ENCODE measurements at places on chromosomes 3 and 15.
A peak's percentile ranks its signal among the peaks of the same experiment; 100 is the strongest.

- no peak for DNase-seq
Observed at GRCh38 chr3:131550562-131551465, 48.0 kb upstream of the MRPL3 start.

DNA sequence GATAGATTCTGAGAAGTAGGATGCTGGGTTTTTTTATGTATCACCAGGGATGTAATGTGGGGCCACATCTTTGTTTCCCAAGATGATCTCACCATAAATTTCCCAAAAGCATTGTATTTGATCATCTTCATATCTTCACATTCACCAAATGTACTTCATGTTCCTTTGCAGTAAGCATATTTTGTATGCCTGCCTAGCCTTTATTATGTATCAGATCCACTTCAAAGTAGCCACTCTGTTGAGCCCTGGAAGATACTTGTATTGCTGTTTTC is 14.2 kb upstream of the GATM start:
- DNase-seq: no peak

DNA sequence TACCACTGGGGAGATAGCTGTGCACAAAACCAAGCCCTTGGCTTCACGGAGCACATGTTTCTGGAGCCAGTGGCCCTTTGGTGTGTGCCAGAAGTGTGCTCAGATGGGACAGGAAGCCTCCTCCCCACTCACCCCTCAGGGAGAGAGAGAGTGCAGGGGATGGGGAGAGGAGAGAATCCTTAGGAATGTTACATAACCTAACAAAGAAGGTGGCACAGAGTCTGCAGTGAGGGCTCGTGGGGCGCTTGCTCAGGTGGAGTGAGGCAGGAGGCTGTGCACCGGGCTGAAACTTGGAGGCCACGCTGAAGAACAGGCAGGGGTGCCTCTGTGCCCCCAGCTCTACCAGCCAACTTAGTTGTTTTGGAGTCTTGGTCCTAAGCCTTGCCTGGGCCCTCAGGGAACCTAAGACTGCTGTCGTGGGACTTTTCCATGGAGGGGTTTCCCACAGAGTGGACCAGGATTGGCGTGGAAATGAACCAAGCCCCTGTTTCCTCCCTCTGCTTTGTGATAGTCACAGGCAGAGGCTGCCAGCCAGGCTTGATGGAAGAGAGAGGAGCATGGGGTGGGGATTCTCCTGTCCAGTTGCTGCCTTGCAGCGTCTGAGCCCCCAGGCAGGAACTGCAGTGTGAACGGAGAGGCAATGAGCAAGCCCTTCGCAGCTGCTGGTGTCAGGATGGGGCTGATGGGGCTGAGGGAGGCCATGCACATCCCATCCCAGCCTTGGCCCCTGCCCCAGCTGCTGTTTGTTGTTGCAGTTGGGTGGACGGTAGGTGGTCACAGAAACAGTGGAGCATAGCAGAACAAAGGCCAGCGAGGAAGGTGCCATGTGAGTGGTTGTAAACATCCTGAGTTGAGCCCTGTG is 32.7 kb downstream of the PDIA5 start:
- DNase-seq: no peak

DNA sequence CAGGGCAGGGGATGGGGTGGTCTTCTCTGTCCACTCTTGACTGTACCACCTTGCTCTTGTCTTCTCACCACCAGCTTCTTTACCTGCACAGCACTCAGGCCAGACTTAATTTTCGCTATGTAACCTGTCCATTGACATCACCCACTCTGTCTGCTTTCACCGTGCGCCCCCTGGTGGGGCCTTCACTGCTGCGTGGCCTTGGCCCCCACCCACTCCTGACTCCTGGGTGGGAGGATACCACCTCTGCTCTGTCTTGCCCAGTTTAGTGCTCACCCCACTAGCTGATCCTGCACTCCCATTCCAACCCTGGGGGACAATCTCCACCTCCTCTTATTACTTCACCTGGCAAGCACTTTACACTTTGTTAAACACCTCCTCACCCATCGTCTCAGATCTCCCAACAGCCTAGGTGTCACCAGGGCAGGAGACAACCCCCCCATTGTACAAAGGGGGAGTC is 17.7 kb downstream of the PTH1R start:
- DNase-seq: peak; percentile 85
